Substantia nigra (tissue), 51 donors: ENCODE measurements at places on chromosomes 5 and 9.
A peak's percentile ranks its signal among the peaks of the same experiment; 100 is the strongest.

GRCh38 chr5:135743181-135743580 lies 91.3 kb upstream of the SLC25A48 start:
- no peak for DNase-seq

DNA sequence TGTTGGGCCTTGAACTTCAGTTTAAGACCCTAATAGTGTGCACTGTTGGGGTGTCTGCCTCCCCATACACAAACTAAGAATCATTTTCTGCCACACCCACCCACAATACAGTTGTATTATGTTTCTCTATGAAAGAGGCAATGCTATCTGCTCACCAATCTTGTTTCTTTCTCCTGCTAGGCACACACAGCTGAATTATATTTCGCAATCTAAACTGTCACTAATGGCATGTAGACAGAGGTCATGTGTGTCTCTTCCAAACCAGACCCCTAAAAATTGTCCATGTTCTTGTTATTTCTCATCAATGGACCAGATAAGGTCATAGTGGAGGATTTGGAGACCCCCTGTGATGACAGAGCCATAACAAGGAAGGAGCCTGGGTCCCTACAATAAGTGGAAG lies 57.3 kb downstream of the RIGI start:
- no peak for DNase-seq

- no peak for DNase-seq
Measured at GRCh38 chr9:33104401-33104800, 27.9 kb upstream of the SMU1 start.

- DNase-seq: no peak
Measured at GRCh38 chr5:128446-128845, 36.5 kb downstream of the PLEKHG4B start.

DNA sequence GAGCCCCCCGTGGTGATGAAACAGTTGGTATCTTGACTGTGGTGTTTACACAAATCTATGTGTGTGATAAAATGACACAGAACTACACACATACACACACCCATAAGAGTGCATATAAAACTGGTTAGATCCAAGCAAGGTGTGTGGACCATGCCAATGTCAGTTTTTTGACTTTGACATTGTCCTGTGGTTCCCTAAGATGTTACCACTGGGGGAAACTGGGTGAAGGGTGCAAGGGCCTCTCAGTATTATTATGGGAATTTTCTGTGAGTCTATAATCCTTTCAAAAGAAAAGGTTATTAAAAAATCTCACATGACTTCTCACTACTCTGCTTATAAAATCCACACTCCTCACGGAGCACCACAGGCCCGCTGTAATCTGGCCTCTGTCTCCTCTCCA lies 13.4 kb upstream of the KCNIP1 start:
- no peak for DNase-seq

GRCh38 chr5:35884191-35884769 lies 27.6 kb downstream of the IL7R start:
- DNase-seq: no peak

DNA sequence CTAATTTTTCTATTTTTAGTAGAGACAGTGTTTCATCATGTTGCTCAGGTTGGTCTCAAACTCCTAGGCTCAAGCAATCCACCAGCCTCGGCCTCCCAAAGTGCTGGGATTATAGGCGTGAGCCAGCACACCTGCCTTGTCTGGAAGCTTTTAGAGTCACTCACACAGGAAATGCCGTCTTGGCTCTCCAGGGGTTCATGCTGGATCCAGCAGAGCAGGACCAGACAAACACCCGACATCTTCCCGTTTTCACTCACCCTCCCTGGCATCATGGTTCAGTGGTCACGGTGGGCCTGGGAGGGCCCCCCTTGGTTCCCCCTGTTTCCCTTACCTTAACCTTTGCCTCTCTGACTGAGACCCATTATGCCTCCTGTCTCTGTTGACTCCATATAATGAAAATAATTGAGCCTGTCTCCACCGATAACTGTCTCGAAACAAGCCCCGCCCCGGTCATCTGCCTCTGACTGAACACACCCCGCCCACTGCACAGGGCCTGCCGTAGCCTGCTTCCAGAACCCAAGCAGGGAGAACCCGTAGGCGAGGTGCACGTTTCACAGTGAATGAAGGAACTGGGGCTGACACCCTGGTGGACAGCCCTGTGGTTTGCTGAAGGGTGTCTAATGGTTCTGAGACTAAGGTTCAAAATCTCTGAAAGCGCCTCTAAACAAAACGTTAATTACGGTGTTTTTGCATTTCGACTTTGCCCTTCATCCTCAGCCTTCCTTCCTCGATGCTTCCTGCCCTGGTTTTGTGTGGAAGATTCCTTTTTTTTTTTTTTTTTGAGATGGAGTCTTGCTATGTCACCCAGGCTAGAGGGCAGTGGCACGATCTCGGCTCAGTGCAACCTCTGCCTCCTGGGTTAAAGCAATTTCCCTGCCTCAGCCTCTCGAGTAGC lies 39.7 kb upstream of the SPRY4 start:
- no peak for DNase-seq

DNA sequence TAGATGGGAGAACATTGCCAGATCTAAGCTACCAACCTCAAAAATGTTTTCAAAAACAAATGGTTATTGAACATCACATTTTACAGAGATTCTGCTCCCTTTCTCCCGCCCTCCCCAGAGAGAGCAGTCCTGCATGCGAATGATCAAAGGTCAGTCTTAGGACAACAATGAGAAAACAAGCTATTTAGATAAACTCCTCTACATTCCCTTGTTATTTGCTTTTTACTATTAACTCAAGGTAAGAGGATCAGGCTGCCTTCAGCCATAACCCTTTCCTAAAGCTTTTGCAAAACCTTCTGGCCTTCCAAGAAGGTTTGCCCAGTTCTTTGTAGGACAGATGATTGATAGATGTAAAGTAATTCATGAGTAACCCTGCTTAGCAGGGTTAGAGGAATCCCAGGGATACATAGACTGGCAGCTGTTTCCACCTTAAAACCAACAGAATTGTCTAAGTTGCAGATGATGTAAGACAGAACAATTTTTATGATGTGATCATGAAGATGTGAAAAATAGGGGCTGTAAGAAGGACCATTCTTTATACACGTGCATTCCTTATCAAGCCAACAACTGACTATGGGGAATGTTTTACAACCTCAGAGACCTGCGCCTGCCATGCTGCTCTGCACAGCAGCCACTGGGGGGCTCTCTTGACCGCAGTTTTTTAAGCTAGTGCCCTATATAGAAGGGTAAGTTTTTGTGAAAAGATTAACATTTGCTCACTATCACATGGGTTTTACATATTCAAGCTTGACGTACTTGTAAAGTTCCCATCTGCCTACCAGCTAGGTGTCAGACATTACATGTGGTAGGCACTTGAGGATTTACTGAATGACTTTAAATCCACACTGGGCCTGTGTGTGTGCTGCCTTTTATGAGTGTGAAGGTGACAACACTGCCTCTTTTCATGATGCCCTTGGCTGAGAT lies 2.3 kb upstream of the ZNF782 start:
- DNase-seq: peak; percentile 35

GRCh38 chr5:138898299-138898698 lies 23.2 kb upstream of the LRRTM2 start:
- no peak for DNase-seq

GRCh38 chr5:9251379-9251980 lies 294.4 kb downstream of the SEMA5A start:
- no peak for DNase-seq

- no peak for DNase-seq
Measured at GRCh38 chr9:124769549-124770358, 1.4 kb downstream of the NR6A1 start.

DNA sequence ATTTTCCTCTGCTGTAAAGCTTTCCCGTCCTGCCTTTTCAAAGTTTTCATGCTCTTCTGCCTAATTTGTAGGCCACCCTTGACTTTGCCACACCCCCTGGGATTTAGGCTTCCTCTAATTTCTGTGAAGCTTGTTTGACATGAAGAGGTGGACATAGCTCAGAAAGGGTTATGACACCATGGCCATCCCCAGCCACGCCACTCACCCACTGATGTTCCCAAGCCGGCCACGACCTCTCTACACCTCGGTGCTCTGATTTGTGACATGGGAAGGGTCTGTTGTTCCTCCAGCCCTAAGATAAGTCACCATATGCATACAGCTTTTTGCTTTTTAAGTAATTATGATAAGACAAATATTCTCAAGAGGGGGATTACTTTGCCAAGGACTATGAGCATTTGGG lies 139.5 kb downstream of the BARX1 start:
- no peak for DNase-seq

GRCh38 chr5:150329038-150329437 lies 26.3 kb upstream of the ARSI start:
- no peak for DNase-seq

GRCh38 chr5:151738125-151738848 lies 20.1 kb downstream of the ATOX1 start:
- no peak for DNase-seq

GRCh38 chr5:135116160-135116561 lies 82.1 kb upstream of the PITX1 start:
- DNase-seq: no peak

- no peak for DNase-seq
Measured at GRCh38 chr9:83388346-83388745, 149.9 kb downstream of the FRMD3 start.

DNA sequence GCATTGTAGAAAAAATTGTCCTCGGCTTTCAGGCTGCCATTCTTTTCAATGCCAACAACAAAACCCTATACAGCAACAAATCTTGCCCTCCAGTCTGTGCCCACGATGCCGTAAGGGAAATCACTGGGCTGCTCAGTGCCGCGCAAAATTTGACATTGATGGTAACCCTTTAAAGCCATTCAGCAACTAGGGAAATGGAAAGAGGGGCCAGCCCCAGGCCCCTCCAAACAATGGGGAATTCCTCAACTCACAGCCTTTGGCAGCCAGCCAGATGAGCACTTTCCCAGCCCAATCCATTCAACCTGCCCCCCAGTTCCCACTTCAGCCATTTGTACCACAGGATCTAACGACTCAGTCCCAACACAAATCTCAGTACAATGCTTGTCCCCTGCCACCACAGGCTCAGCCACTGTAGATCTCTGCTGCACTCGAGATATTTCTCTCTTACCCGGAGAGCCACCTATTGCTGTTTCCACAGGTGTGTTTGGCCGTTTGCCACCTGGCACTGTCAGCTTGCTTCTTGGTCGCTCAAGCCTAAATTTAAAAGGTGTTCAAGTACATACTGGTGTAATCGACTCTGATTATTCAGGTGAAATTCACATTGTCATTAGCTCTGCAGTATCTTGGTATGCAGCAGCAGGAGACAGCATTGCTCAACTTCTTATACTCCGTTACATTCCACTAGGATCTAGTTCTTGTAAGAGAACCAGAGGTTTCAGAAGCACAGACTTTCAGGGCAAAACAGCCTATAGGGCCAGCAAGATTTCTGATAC lies 103.3 kb downstream of the SYK start:
- no peak for DNase-seq

- no peak for DNase-seq
Measured at GRCh38 chr5:133864711-133865110, 103.7 kb downstream of the C5orf15 start.

GRCh38 chr5:33827018-33827707 lies 64.6 kb downstream of the ADAMTS12 start:
- no peak for DNase-seq

- no peak for DNase-seq
Measured at GRCh38 chr9:137286975-137287383, 9.5 kb downstream of the TOR4A start.

GRCh38 chr9:79955300-79955699 lies 383.5 kb downstream of the TLE4 start:
- DNase-seq: no peak

DNA sequence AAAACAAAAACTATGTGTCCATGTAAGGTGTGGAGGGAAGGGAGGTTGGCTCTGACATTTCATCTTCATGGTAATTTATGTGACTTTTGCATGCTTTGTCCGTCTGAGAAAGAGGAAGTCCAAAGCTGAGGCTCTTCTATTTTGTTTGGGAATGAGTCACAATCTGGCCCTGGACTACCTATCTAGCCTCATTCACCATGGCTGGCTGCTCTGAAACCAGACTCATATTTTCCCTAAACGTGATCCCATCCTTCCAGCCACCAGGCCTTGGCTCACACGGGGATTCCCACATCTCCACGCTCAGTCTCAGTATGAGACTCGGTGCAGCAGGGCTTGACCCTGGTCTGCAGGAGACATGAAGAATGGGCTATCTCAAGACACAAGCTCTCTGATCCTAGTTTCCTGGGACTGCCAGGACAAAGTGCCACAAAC lies 672.8 kb downstream of the ACTL7B start:
- no peak for DNase-seq

- no peak for DNase-seq
Measured at GRCh38 chr9:79896390-79896980, 324.7 kb downstream of the TLE4 start.

DNA sequence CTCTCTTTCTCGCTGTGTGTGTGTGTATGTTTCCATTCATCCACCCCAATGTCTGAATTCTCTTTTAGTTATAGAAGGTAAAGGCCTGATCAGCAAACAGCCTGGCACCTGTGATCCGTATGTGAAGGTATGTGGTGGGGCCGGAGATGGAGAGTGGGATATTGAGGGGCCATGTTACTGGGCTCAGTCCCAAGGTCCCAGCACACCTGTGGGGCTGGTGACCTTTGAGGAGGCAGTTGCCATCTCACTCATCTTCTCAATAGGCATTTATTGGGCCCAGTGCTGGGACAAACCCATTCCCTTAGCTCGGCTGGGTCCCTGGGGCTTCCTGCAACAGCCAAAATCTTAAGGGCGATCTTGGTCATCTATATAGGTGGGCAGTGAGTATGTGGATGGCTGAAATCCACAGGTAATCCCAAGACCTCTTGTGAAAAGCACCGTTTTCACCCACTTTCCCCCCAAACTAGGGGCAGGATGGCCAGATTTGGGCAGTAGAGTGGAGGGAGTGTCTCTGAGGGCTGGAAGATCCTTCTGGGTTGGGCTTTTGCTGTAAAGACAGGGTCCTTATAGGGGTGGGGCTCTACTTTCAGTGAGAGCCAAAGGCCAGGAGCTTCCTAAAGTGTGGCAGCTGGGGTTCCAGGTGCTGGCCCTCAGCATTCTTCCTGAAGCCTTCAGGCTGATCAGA lies 19.6 kb downstream of the RGS3 start:
- no peak for DNase-seq

DNA sequence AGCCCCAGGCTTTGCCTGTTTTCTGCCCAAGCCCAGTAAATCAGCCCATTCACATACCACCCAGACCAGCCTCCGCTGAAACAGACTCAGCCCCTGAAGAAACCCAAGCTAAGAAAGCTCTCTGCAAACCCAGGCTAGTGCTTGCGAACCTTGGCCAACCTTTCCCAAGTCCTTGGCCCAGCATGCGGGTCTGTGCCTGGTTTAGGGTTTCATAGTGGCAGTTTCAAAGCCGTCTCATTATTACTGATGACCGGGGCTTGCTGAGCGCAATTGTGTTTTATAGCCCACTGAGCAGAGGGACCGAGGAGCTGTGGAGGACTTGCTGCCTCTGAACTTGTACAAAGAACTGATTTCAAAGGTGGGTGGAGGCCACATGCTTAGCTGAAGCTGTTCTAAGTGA lies 584.3 kb downstream of the BNC2 start:
- no peak for DNase-seq

- DNase-seq: no peak
Measured at GRCh38 chr9:84759300-84759750, 89.8 kb downstream of the NTRK2 start.
